ENCODE measurements at places on chromosomes 4 and X.

DNA sequence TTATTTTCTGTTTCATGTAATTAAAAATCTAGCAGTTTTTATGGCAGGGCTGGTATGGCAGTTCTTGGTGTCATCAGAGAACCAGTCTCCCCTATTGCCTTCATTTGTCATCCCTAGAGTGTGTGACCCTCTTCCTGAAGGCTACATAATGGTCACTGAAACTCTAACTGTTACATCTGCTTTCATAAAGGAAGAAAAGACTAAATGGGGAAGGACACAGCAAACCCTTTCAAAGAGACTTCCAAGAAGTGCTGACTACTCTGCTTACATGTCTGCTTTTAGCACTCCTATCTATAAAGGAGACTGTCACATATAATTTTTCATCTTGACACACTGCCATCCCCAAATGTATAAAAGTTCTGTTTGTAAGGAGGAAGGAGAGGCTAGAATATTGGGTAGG is 105.9 kb upstream of the DIAPH2 start:
- no peak for DNase-seq

- no peak for DNase-seq
These were observed 12.1 kb upstream of the ARAP2 start for GRCh38 chr4:36256398-36256891.

- DNase-seq: no peak
These were observed 9.6 kb downstream of the ADGRG4 start for GRCh38 chrX:136310411-136310810.

DNA sequence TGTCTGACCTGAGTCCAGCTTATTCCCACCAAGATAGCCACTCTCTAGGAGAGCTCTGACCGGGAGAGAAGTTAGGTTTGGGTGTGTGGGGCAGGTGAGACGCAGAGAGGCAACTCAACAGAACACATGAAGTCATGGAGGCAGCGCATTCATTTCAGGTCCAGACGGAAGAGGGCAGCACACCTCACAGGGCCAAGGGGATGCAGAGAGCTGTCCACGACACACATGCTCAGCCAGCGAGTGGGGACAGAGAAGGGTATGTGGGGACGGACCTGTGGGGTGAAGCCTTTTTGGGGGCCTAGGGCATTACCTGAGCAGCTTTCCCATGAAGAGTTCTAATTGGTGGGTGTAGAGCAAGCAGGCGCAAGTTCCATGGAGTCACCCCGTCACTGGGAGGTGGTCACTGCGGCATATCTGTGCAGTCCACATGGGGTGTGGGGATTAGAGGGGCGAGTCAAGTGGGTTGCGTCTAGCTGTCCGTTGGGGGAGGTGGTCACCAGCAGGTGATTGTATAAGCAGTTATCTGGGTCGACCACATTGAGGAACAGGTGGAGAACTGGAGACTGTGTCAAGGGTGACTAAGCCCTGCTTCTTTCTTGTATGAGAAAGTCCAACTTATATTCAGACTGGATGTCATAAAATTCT is 24.3 kb upstream of the UXT start:
- no peak for DNase-seq

- no peak for DNase-seq
These were observed 46.9 kb downstream of the SEPTIN11 start for GRCh38 chr4:76996445-76996844.

- no peak for DNase-seq
These were observed 103.3 kb upstream of the SLC4A4 start for GRCh38 chr4:71235311-71236201.

- no peak for DNase-seq
These were observed 98.9 kb upstream of the NPFFR2 start for GRCh38 chr4:71932941-71933340.

DNA sequence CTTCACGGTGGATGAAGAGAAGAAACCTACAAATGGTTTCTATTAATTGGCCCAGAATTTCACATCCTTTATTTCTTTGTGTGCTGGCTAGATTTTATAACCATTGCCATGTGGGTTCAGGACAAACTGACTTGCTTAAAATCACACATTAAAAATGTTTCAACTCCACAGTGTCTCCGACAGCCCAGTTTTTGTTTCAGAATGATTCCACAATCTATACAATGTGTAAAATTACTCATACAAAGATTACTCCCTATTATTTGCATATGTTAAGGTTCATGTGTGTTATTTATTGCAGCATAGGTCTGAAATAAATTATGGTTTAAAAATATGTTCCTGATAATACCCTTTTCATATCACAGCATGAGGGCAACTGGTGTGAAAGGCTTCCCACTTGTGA is 20.6 kb downstream of the DCHS2 start:
- DNase-seq: no peak

DNA sequence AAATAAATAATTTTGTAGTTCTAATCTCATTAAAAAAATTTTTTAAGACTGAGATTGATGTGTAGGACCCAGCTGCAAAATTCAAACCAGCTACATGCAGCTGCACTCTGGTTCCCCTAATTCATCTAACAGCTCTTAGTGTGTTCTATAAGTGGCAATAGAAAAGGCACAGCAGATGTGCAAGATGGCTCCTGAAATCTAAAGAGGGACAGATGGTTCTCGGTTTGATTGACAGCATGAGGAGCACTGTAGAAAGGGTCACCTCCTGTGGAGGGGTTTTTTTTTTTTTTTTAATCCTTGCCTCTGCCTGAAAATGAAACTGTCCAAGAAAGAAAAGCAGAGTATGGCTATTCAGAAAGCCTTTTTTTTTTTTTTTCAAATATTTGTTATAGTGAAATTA is 16.9 kb upstream of the OCIAD1 start:
- no peak for DNase-seq

DNA sequence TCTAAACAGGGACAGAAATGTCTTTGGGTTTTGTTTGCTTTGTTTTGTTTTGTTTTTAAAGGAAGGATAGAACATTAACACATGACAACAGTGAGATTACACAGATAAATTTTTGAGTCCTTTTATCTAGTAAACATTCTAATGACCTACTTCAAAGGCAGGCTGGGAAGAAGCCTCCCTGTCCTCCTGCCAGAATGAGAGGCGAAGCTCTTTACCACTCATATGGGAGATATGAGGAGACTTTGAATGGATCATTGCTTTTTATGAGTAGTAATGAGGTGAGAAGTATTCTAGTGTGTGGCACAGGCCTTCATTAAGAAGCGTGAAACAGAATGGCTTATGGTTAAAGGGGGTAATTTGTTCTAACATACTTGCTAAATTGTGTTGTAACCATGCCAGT is 172.0 kb downstream of the FBXO8 start:
- no peak for DNase-seq

GRCh38 chr4:128519163-128519830 is 231.7 kb upstream of the PGRMC2 start:
- DNase-seq: no peak

GRCh38 chr4:6134612-6135220 is 65.6 kb downstream of the JAKMIP1 start:
- no peak for DNase-seq

- no peak for DNase-seq
These were observed 72.6 kb downstream of the ANK2 start for GRCh38 chr4:113122066-113122465.

DNA sequence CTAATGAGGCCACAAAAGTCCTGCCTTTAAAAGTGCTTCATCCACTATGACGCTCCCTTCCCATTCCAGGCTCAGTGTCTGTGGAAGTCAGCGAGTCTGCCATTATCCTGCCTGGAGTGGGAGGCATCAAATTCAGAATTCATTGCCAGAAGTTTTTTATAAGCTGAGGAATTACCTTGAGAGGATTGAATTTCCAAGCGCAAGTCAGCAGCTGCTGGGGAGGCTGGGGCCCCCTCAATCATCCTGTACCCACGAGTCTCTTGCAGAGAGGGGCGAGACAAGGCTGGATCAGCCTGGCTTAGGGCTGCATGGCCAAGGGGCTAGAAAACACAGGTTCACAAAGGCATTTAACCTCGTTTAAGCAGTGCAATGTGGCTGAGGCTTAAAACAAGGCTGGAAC is 170.5 kb upstream of the NOCT start:
- DNase-seq: no peak

DNA sequence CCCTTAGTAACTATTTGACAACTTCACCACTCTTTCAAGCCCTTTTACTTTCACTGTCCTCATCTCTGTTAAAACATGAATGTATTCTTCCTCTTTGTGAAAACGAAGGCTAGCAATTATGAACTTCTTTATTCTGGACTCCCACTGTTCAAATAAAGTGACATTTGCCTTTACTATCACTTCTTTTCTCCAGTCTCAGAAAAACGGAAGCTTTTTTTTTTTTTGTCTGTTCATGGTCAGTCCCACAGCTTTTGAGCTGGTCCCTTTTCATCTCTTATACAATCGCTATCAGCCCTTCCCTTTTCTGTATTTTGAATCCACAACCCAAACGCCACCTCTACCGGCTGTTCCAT is 327.7 kb downstream of the DKK2 start:
- no peak for DNase-seq

DNA sequence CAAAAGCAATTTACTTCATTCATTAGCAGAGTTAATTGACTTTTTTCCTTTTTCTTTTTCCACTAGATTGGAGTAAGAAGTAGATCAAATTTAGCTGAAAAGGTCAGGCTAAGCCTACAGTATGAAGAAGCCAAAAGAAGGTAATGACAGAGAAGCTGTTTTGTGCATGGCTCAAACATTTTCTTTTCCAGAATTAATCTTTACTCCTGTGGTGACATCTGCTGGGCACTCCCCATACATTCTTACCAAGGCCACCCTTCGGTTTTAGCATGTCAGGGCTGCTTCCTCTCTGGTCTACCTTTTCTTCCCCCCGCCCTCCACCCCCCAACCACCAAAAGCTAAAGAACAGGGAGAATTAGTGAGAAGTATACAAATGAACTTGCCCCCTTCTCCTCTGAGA is 70.2 kb downstream of the CLDN22 start:
- no peak for DNase-seq

- DNase-seq: no peak
These were observed 182.2 kb downstream of the PACRGL start for GRCh38 chr4:20882500-20882899.

- no peak for DNase-seq
These were observed 222.2 kb upstream of the PPP1R2C start for GRCh38 chrX:43000121-43000520.

DNA sequence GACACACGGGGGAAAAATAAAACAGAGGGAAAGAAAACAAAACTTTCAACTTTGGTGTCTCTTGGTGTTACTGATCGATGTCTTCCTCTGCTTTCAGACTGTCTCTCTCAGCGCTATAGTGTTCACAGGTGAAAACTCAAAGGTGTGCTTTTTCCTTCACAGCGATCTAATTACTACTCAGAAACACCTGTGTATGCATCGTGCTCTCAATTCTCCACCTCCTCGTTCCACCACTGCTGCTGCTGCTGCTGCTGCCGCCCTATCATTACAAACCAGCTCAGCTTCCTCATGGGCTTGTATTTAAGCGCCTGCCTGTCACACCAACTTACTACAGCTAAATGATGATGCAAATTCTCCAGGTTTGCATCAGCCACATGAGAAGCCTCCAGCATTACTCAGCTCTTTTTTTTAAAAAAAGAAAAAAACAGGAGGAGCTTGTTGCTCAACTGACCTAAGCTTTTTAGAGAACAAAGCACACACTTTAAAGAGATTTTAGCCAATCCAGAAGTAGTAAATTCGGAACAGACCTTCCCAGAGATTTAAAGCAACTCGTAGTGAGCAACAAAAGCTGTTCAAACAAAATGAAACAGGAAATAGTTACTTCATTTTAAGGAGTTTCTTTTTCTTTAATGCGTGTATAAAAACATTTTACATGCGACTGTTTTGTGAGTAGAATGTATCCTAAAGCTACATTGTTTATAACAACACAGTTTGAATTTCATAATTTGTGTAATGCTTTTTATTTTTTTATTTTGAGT is at the start of gene SLC7A11:
Gene SLC7A11 (minus strand): TSS at position 274 of the 758 bp plus-strand sequence. CDS start 280 bp downstream, outside the sequence.
- DNase-seq: peak; percentile 78
